ENCODE measurements at places on chromosomes 16 and 17.

- peak; percentile 94 for DNase-seq
Measured at GRCh38 chr17:40550608-40551007, 14.7 kb downstream of the CCR7 start.

DNA sequence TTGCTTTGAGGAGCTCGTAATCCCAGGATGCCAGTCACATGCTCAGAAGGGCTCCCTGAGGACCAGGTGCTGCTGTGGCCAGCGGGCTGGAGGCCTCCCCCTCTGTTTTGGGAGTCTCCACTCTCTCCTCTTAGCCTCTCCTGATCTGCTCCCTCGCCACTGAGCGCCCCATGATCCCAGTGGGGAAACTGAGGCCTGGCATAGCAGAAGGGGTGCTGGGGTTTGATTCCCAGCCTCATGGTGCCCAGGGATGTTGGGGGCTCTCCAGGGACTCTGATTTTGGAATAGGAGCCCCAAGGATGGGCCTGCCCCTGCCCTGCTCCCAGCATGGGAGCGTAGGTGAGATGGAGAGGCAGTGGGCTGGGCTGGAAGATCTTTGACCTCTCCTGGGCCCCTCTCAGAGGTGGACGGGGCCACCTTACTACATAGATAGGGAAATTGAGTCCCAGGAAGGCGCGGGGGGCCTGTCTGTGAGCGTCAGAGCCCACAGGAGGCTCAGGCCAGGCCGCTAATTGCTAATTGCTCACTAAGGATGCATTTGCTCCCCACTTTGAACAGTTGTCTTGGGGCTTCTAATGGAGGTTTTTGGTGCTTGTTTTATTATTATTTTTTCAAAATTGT is 525 bp upstream of the ADCY7 start:
- DNase-seq: no peak

DNA sequence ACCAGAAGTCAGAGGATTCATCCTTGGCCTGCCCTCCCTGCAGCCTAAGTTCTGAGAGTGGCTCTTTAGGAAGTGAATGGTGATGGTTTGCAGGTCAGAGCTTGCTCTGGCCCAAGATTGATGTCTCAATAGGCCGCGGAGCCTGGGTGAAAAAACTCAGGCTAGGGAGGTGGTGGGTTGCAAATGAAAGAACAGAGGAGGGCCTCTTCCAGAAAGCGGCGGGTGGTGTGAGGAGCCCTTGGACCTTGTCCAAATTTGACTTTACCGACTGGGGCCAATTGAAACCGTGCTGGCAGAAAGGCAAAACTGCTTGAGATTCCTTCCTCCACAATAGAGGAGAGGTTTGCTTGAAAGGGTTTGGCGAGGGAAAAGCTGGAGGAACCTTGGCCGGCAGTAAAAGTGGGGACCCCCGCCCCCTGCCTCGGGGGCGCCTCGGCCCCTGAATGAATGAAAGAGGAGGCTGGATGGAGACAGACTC is 331.3 kb downstream of the SEC14L1 start:
- no peak for DNase-seq

GRCh38 chr17:63927464-63928171 is 4.5 kb downstream of the CD79B start:
- DNase-seq: no peak

GRCh38 chr17:40460604-40460967 is 17.3 kb downstream of the IGFBP4 start:
- no peak for DNase-seq

GRCh38 chr17:70084476-70084875 is 9.5 kb downstream of the KCNJ16 start:
- DNase-seq: no peak
